ENCODE measurements at places on chromosomes 1 and 21. TPM values are rescaled to one million over a fixed set of nuclear protein-coding genes. Genes with fewer than 3 reads are reported as not detected.
A peak's percentile ranks its signal among the peaks of the same experiment; 100 is the strongest.

GNAT2 gene
- 0.16 TPM for polyA plus RNA-seq

SMYD2 gene
- polyA plus RNA-seq: 23.1 TPM

RPE65 gene
- polyA plus RNA-seq: 0.02 TPM

S100A14 gene
- not detected for polyA plus RNA-seq

SPRR2F gene
- polyA plus RNA-seq: not detected

TDRD5 gene
- polyA plus RNA-seq: not detected

A3GALT2 gene
- not detected for polyA plus RNA-seq

LCE1F gene
- not detected for polyA plus RNA-seq

PRAMEF12 gene
- polyA plus RNA-seq: not detected

CSF3R gene
- not detected for polyA plus RNA-seq

PLD5 gene
- polyA plus RNA-seq: 0.11 TPM

CD164L2 gene
- 0.05 TPM for polyA plus RNA-seq

CDC14A gene
- 2.2 TPM for polyA plus RNA-seq

LCE1E gene
- not detected for polyA plus RNA-seq

FAM151A gene
- not detected for polyA plus RNA-seq

NBPF10 gene
- polyA plus RNA-seq: 0.66 TPM

LRRIQ3 gene
- 0.70 TPM for polyA plus RNA-seq

- peak; percentile 11 for DNase-seq
These were observed 89.6 kb downstream of the C1orf94 start for GRCh38 chr1:34266127-34266951.

GRCh38 chr1:86450847-86451246 lies 17.9 kb upstream of the CLCA1 start:
- DNase-seq: no peak

GRCh38 chr1:119739150-119739549 lies 27.4 kb downstream of the PHGDH start:
- DNase-seq: no peak

- no peak for DNase-seq
These were observed 43.5 kb downstream of the RRAGC start for GRCh38 chr1:38815903-38816627.

- DNase-seq: no peak
These were observed 126.0 kb downstream of the NR5A2 start for GRCh38 chr1:200153277-200154055.

- no peak for DNase-seq
These were observed 24.2 kb upstream of the SYDE2 start for GRCh38 chr1:85224734-85225623.

DNA sequence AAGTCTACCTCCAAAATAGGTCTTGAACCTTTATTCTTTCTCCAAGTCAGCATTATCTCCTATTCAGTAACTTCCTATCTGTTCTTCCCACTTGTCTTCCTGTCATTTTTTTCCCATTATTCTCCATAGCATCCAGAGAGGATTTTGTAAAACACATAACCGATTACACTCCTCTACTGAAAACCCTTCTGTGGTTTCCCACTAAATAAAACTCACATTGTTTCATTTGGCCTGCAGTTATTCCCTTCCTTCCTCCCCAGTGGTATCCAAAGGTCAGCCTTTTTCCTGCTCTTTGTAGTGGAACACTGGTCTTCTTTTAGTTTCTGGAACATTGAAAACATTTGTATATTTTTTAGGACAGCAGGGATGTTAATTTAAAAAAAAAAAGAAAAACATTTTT lies 266.0 kb downstream of the GPR52 start:
- no peak for DNase-seq

DNA sequence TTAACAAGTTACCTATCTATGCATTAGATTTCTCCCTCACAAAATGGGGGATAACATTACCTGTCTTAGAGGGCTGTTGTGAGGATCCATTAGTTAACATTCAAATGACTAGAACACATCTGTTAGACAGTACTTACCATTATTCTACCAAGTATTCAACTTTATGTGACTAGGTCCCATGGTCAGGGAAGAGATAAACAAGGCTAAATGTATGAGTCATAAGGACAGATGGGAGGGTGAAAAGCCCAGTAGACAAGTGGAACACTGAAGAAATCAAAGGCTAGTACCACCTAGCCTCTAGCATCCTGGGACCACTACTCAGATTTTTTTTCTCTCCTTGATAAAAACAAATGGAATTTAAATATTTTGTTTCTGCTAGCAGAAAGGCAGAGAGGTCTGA lies 9.0 kb upstream of the VHLL start:
- DNase-seq: no peak

DNA sequence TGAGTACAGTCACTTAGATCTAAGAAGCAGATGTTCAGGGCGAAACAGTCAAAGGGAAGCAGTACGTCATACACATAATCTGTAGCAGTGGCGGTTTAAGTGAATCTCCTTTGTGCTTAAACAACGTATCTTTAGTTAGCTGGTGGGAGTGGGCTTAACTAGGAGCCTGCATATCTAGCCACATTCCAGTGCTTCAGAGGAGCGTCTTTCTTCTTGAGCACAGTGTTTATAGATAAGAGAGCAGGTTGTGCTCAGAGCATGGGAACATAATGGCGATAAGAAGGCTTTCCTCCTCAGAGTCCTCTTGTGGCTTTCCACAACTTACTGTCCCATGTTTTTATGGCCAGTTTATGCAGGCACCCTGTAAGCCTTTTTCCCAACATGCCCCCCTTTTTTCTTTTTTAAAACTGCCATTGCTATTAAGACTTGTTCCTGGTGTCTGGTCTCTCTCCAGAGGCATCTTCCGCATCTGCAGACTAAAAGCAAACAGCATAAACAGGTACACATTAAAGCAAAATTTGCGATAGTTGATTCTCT lies 3.2 kb downstream of the DAP3 start:
- no peak for DNase-seq

DNA sequence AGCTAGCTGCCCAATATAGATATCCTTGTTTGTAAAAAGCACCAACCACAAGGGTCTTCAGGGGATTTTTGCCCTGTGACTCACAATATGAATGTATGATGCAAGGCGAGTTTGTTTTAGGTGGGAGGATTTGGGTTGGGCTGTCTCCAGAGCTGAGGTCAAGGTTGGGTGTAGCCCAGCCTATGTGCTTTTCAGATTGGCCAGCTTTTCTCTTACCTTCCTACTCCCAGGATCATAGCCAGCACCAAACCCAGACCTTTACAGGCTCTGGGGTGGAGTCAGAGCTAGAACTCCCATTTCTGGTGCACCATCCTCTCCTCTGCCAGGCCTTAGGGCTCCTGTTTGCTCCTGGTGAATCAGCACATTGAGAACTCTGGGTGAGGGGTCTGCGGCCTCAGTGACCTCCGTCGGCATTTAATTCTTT lies 55.6 kb upstream of the GCLM start:
- DNase-seq: no peak

- DNase-seq: no peak
These were observed 37.3 kb upstream of the ZSWIM5 start for GRCh38 chr1:45243476-45244343.

- no peak for DNase-seq
These were observed 194.9 kb downstream of the DYRK1A start for GRCh38 chr21:37561506-37561905.

DNA sequence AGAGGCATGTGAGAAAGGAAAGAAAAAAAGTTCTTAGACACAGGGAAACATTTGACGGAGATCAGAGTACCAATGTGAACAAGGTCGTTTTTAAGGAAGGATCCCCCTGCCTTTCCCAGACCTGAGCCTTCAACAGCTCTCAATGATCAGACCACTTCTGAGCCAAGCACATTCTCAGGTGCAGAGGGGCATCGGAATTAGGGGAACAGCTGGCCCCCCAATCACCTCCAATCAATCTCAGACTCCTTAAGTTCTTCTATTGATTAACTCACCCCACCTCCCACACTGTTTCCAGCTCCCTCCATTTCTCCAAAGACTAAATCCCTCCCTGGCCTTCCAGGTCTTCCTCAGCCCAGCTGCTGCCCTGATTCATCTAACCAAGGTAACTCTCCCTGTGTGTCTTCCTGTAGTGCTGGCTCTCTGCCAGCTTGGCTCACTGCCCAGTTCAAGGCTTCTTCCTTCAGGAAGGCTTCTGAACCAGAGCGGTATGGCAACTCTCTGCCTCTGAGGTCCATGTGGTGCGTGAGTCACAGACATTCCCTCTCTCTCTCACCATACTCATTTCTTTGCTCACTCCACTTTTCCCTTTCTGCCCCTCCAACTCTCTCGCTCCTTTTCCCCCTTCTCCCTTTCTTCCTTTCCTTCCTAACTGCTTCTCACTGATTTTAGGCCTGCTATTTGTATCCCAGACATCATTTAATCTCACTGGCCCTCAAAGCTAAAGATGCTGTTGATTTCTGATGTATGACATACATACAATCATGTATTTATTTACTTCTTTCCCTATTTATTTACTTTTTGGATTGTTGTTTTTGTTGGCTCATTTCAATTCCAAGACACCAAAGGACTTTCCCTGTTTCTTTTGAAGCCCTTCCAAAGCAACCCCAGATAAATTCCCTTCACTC lies 18.1 kb downstream of the CFAP45 start:
- peak; percentile 33 for DNase-seq

GRCh38 chr1:198932351-198932991 lies 293.6 kb downstream of the PTPRC start:
- DNase-seq: no peak

GRCh38 chr1:224585051-224585450 lies 31.1 kb upstream of the CNIH3 start:
- DNase-seq: no peak

DNA sequence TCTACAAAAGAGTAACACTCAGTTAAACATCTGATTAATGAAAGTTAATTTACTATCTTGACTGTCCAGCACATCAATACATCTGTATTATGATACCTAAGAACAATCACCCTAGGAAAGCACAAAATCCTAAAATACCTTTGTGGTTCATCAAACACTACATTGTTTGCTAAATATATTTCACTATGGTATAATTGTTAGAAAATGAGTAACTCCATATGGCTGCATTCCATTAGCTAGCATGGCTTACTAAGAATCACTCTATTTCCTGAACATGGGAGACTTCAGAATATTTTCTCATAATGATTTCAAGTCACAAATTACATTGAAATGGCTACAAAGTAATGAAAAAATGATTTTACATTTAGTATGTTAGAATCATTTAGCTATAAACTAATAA lies 12.5 kb downstream of the TRMT1L start:
- DNase-seq: no peak

DNA sequence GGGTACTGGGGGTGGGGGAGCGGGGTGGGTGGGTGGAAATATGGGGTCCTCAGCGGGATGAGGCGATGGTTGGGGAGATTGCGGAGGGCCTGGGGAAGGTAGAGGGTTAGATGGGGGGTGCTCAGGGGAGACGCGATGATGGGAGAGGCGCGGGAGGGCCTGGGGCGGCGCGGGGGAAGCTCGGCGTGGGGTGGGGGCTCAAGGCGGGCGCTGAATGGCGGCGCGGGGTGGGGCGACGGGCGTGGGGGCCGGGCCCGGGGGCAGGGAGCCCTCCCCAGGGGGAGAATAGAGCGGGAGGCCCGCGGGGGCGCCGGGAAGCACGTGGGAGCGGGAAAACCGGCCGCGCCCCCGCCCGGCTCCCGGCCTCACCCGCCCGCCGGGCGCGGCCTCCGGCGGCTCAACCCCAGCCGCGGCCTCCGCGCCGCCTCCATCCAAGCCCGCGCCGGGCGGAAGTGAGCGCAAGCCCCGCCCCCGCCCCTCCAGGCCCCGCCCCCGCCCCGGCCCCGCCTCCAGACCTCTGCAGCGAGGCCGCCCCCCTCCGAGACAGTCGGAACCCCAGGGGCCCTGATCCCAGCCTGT lies at the start of gene FAAP20:
FAAP20 (minus strand) TSS at position 454 of the 579 bp plus-strand sequence; CDS start at position 431, 23 bp downstream.
- peak; percentile 93 for DNase-seq

GRCh38 chr1:16235944-16236510 lies 956 bp downstream of the CPLANE2 start:
- peak; percentile 82 for DNase-seq

GRCh38 chr1:22383526-22384294 lies 67.9 kb upstream of the ZBTB40 start:
- DNase-seq: no peak

- peak; percentile 76 for DNase-seq
These were observed 1.1 kb upstream of the ADAMTS1 start for GRCh38 chr21:26846036-26846931.

- DNase-seq: no peak
These were observed 9.2 kb downstream of the PTPRF start for GRCh38 chr1:43539726-43540434.

- no peak for DNase-seq
These were observed 79.0 kb downstream of the PTPN14 start for GRCh38 chr1:214472364-214472763.

GRCh38 chr1:152053375-152053774 lies 16.6 kb upstream of the S100A11 start:
- DNase-seq: no peak

DNA sequence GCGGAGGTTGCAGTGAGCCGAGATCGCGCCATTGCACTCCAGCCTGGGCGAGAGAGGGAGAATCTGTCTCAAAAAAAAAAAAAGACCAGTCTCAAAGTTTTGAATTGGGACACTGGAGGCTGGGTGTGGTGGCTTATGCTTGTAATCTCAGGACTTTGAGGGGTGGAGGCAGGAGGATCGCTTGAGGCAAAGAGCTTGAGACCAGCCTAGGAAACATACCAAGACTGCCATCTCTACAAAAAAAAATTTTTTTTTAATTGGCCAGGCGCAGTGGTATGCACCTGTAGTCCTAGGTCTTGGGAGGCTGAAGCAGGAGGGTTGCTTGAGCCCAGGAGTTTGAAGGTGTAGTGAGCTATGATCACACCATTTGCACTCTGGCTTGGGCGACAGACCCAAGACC lies 3.9 kb downstream of the ZBTB8B start:
- no peak for DNase-seq

DNA sequence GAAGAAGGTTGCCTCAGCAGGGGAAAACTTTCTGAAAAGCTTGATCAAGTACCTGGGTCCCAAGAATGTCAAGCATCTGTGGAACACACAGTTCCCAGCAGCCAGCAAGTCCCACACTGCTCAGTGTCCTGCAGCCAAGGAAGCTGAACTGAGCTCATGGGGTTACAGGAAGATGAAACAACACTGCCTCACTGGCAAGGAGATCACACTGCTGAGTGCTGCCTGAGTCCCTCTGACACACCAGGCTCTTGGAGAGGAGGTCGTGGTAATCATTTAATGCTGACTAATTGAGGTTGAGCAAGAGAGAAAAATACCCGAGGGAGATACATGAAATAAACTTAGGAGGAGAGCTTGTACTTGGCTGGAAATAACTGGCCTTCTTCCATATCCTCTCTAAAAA lies 75.2 kb downstream of the MPZL1 start:
- DNase-seq: no peak

- DNase-seq: no peak
These were observed 12.9 kb downstream of the DESI2 start for GRCh38 chr1:244665771-244666217.

DNA sequence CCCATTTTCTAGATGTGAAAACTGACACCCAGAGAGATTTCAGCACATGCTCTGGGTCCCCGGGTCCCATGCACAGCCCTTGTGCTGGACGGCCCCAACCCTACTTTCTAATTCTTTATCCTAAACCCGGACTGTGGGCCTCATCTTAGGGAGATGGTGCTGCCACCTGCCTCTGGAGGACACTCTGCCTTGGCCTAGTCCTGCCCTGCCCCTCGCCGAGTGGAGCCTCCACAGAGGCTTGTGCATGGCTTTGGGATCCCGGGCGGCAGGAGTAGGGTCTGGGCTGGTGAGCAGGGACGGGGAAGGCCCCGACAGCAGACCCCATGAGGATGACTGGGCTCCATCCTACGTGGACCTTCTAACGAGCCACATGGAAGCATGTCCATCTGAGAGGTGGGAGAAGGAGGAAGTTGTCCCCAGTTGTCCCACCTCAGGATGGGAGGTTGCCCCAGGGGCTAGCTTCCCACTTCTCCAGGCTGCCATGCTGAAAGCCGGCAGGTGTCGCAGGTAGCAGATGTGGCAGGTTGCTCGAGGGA lies 12.4 kb downstream of the MX2 start:
- DNase-seq: no peak

Data from SK-N-SH (cell line).